ENCODE measurements at places on chromosomes 1 and 21.
A peak's percentile ranks its signal among the peaks of the same experiment; 100 is the strongest.

DNA sequence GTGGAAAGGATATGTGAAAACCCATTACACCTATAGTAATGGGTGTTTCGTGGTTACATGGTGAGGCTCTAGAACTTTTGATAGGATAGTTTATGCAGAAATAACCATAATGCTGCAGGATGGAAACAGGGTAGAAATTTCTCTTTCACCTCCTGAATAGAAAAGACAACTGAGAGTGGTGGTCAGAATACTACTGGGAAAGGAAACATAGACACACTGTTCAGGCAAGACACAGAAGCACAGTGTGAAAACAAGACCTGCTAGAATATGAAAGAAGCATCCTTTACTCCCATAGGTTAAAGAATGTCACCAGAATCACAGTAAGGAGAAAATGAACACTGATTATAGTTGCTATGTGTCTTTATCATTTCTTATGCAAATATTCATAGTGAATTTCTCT, 496.6 kb downstream of the DPYD start:
- DNase-seq: no peak

DNA sequence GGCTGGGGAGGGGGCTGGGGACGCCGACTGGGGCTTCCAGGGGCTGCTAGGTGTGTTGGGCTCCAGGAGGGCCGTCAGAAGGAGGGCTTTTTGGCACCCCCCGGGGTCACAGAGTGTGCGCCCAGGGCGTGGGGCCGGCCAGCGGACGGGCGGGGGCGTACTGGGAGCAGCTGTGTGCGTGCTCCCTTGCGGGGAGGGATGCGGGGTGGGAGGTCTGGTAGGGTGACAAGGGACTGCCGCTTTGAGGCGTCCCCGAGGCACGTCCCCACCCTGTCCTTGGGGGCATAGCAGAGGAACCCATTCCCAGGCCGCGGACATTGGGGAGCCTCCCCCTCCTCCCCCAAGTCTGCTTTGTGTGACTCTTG, 1.1 kb downstream of the FOXO6 start:
- DNase-seq: no peak

DNA sequence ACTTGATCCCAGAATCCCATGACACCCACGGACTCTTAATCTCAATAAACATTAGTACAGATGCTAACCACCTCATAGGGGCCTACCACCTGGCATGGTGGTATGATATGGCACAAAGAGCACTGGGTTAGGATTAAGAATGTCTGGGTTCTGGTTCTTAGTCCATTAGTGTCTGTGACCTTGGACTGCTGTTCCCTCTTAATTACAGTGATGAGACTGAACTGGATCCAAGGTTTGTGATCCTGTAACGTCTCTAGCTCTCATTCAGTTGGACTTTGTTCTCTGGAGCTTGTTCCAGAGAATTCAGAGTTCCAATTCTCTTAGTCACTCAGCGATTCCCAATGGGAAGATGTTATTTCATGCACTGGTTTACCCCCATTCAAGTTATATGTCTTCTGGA, 23.6 kb upstream of the PIGC start:
- DNase-seq: no peak

DNA sequence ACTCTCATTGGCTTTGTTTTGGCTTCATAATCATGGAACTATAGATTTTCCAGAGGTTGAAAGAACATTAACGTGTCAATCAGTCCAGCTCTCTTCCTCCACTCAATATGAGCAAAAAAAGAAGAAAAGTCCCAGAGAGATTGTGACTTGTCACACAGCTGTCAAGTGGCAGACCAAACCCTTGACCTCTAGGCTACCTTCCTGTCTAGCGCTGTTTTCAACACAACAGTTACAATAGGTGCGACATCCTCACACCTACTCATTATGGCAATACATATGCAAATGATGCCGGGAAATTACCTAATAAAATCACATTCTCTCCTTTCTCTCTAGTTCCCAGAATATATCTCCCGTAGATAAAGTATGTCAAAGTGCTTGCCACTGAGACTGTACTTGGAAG, 1.1 kb downstream of the WARS2 start:
- no peak for DNase-seq

- peak; percentile 19 for DNase-seq
These were observed 636 bp downstream of the VAMP4 start for GRCh38 chr1:171740987-171741871.
